ENCODE measurements at places on chromosomes 2 and 18.

DNA sequence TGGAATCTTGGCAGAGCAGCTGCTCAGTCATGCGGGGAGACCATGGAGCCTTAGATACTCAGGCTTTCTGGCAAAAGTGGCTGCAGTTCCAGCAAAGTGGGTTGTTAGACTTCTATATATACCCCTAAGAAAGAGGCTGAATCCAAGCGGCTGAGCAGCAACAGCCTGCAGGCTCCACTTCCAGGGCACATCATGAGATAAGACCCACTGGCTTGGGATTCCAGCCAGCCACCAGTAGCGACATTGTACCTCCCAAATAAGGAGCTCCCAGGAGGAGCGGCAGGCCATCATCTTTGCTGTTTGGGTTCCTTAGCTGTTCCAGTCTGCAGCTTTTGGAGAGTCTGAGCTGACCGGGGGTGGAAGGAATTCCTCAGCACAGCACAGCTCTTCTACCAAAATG lies 150.3 kb upstream of the ST6GAL2 start:
- no peak for DNase-seq

DNA sequence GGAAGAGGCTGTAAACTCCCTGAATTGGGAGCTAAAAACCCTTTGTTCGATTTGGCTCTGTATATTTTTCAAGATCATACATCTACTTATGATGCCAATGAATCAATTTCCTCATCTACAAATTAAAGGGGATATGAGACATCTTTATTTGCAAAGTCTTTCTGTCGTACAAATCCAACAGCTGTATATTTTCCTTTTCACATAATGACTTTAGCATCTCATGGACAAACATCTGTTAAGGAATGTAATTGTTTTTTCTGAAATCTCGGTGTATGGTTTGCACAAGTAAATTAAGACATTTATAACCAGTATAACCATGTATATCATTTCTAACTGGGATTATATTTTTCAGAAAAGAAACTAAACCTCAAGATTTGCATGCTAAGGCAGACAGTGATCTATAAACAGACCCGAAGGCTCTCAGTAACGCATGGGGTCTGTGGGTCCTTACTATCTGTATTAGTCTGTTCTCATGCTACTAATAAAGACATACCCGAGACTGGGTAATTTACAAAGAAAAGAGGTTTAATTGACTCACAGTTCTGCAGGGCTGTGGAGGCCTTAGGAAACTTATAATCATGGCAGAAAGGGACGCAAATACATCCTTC lies 130.8 kb downstream of the SLC8A1 start:
- DNase-seq, result no peak

DNA sequence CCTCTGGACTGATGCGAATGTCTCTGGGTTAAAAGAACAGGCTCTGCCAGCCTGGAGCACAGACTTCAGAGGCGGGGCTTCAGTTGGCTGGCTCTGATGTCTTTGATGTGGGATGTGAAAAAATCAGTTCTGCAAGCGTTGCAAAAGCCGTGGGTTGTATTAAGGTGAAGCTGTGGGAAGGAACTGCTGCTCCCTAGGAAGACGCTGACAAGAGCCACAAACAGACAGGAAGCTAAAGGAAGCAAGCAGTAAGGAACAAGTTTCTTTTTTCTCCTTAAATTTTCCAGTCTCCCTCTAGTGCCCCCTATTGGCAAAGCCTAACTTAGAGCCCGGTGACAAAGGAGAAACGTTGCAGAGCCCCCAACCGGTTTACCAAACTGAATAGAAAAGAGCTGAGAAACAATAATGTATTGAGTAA lies 239.0 kb downstream of the CCDC178 start:
- no peak for DNase-seq

DNA sequence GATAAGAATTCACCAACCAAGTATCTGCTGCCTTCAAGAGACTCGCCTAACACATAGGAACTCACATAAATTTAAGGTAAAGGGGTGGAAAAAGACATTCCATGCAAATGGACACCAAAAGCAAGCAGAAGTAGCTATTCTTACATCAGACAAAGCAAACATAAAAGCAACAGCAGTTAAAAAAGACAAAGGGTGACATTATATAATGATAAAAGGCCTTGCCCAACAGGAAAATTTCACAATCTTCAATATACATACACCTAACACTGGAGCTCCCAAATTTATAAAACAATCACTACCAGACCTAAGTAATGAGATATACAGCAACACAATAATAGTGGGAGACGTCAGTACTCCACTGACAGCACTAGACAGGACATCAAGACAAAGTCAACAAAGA lies 41.4 kb downstream of the NEMP2 start:
- no peak for DNase-seq

- no peak for DNase-seq
These were observed 20.0 kb upstream of the XPO1 start for GRCh38 chr2:61558160-61558559.

GRCh38 chr18:25726298-25726697 lies 364.1 kb downstream of the SS18 start:
- DNase-seq, result no peak

- DNase-seq, result no peak
These were observed 970 bp upstream of the ADCYAP1 start for GRCh38 chr18:903701-904100.

GRCh38 chr2:108909275-108909823 lies 79.7 kb downstream of the EDAR start:
- no peak for DNase-seq

DNA sequence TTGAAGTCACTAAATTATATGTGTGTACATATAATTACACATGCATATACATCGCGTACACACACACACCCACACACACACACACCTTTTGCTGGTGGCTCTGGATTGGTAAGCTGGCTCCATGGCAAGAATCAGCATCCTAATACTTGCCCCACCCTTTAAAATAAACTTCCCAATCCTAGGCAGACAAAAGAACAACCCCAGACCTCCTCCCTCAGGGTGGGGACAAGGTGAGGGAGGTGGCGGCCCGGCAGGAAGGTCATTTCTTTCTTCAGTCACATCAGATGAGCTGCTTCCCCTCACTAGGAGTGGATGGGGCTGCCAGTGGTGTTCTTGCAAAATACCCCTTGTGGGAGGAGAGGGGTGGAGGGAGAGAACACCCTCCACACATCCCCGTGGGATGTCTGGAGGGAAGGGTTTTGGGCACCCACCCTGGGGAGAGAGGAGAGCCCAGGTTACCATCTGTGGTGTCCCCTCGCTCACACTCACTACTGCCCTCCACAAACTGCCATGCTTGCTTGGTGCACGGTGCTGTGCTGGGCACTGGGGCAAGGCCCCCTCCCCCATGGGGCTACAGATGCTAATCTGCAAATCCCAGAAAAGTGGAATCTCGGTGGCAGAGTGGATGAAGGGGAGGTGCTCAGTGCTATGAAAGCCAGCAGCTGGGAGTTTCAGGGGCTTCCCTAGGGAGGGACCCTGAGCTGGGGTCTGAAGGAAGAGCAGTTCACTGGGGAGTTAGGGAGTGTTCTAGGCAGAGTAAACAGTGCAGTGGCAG lies 64.0 kb downstream of the ODC1 start:
- DNase-seq, result no peak

- DNase-seq, result no peak
These were observed 31.0 kb upstream of the GALR1 start for GRCh38 chr18:77218642-77219041.

DNA sequence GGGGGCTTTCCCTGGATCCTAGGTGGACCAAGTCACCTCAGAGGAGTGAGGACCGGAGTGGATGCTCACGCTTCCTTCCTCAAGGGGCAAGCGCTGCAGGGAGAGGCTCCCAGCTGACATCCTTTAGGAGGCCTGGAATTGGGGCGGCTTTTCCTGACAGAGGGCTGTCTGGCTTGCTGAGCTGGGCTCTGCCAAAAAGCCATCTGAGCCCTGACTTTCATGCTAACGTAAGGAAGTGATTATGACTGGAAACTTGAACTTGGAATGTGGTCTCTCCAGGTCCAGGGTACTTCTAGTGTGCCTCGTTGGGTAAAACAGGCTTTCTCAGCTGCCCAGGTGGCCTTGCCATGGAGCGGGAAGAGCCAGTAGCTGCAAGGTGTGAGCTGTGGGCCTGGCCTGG lies 268.3 kb upstream of the SPRED2 start:
- DNase-seq, result no peak

DNA sequence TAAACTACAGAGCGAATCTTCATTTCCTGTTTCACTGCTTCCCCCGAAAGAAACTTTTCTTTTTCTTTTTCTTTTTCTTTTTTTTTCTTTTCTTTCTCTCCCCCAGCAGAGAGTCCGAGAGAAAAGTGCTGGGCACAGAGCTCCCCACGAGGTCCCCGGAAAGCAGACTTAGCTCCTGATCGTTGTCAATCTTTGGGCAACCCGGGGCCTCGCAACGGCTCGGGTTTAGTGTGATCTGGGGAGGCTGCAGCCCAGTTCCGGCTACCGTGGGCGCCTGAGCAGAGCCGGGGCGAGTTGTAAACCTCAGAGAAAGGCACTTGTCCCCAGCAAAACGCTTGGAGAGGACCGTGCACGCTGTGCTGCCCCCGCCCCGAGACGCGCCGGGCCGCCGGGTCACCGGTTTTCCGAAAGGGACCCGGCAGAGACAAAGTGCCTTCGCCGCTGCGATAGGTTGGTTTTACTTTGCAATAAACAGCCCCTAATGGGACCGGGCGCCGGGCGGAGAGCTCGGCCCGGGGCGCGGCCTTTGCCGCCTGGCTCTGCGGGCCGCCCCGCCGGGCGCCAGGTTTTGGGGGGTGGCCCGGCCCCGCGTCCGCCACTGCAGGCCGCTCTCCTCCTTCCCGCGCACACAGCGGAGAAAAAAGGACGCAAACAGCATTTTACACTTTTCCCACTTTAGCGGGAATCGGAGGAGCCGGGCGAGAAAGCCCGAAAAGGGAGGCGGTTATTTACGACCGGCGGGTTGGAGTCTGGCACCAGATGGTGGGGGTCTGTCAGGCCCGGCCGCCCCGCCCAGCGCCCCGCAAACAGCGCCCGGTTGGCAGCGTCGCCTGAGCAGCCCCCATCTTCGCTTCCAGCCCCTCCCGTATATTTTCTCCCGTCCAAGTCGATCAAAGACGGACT lies 136.0 kb downstream of the INSIG2 start:
- no peak for DNase-seq

GRCh38 chr2:65373365-65373918 lies 59.0 kb downstream of the SPRED2 start:
- no peak for DNase-seq

DNA sequence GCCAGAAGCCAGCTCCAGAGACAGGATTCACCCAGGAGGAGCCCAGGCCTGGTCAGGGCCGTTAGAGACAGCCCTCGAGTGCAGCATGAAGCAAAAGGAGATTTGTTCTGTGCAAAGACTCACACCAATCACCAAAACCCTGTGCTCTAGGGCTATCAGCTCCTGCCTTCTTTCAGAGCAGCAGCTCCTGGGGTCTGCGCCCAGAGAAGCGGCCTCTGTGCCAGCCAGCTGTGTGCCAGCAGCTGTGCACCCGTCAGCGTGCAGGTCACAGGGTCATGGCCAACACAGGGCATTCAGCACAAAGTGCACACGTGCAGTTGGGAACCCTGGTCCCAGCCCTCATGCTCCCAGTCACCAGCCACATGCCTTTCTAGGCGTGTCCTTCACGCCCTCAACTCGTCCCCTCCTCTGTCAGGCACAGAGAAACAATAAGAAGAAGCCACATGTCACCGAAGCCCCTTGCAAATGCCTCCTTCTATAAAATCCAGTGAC lies 49.3 kb downstream of the ZNF516 start:
- DNase-seq, result no peak

DNA sequence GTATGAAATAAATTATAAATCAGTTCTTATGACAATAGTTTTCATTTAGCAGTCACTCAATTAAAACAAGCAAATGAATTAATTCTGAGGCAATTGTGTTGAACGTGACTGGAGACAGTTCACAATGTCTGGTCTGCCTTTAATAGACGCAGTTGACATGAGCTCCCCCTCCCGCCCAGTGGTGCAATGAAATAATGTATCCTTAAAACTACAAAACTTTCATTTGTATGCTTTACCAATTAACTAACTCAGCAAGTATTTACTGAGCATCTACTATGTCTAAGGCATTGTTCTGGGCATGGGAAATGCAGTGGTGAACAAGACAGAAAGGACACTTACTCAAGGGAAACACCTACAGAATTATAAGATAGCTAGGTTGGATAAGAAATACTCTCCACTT lies 3.5 kb upstream of the DSC2 start:
- DNase-seq, result no peak

GRCh38 chr18:2337552-2338141 lies 233.7 kb downstream of the METTL4 start:
- DNase-seq, result no peak

DNA sequence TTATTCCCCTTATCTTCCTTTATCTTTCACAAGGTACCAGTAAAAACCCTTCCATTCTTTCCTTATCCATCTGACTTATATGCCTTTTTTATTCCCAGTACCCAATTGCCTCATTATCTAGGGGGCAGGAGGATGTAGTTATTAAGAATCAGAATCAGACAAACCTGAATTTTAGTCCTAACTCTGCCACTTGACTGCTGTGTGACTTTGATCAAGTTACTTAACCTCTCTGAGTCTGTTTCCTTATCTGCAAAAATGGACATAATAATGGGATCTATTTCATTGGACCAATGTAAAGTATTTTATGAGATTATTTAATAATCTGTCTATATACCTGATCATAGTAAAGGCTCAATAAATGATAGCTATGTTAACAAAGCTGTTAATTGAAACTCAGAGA lies 59.6 kb upstream of the SIX3 start:
- DNase-seq, result no peak

- no peak for DNase-seq
These were observed 22.2 kb downstream of the BIN1 start for GRCh38 chr2:127084611-127085316.

DNA sequence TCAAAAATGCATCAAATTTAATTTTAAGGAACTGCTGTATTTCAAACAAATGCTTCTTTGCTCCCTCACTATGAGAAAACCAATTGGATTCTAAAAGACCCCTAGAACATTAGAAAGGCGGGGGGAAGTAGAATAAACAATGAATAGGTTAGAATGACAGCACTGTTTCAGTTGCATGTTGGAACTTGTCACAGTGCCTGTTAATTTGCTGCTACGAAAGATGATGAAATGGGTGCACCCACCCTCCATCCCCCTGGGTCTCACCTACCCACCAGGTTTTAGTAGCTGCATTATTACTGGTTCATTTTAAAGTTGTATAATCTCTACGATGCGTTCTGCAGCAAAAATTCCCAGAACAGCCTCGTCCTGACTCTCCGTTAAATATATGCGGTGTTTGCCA lies 193.0 kb upstream of the COPS8 start:
- DNase-seq, result no peak

- DNase-seq, result no peak
These were observed 124.4 kb downstream of the ARL4C start for GRCh38 chr2:234372506-234372905.

DNA sequence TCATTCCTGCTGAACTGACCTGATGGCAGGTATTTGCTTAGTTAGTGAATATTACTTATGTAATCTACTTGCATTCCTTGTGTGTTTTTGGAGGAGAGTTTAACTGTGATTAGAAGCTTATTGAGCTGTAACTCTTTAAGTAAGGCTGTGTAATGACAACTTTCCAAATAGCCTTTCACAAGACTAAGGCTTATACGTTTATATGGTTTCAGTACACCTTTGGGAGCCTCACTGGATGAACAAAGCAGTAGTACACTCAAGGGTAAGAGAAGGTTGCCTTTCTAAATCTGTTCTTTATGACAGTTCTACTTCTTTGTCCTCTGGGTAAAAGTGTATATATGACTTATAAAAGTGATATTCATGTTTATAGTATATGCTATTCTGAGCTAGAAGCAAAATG lies 4.3 kb downstream of the ITPRID2 start:
- no peak for DNase-seq

Measured in NCI-H510A (cell line).